Esophagus squamous epithelium (tissue), 5 donors: ENCODE measurements at places on chromosomes 7 and 10.

DNA sequence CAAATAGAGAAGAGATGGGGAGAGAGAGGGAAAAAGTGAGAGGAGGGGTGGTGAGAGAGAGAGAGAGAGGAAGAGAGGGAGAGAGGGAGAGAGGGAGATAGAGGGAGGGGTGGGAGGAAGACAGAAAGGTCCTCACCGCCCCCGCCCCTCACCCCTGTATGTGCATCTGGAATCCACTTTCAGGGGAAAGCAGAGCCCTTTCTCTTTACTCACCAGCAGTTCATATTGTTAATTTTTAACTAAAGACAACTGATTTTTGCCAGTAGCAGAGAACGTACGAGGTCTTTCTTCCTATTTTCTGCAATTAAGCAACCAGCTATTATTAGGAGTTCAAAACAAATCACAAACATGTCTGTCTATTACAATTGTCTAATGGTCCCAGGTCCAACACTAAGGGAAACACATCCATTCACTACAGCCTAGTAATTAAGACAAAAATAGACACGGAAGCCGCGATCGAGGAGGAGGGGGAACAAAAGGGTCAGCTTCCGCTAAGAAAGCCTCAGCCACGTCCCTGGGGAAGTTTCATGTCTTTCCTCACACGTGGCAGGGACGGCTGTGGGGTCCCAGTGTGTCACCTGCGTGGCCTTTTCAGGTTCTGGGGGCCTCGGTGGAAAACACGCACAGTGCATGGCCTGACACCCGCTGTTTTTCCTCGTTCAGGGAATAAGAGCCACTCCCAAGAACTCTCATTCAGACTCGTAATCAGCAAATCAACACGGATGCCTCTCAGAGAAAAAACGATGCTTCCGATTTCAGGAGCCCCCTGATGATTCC lies 572.0 kb downstream of the PTPRN2 start:
- DNase-seq, result no peak

DNA sequence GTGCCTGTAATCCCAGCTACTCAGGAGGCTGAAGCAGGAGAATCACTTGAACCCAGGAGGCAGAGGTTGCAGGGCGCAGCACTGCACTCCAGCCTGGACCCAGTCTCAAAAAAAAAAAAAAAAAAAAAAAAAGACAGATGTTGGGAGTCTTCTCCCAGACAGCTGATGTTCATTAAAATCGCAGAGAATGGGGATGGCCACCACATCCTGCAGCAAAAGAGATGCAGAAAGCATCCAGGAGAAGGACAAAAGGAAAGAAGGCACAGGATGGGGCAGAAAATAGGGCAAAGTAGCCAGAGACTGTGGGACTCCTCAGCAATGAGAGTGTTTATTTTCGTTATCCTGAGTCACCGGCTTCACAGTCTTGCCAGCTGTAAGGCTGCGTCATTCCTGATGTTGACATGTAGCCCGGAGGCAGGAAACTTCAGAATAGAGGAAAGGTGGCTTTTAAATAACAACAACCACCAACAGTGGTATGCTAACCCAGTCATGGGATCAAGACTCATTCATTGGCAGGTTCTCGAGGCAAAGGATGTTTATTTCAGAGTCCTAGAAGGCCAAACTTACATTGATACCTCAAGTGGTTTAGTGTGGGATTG lies 149.5 kb upstream of the SVIL start:
- DNase-seq, result no peak

DNA sequence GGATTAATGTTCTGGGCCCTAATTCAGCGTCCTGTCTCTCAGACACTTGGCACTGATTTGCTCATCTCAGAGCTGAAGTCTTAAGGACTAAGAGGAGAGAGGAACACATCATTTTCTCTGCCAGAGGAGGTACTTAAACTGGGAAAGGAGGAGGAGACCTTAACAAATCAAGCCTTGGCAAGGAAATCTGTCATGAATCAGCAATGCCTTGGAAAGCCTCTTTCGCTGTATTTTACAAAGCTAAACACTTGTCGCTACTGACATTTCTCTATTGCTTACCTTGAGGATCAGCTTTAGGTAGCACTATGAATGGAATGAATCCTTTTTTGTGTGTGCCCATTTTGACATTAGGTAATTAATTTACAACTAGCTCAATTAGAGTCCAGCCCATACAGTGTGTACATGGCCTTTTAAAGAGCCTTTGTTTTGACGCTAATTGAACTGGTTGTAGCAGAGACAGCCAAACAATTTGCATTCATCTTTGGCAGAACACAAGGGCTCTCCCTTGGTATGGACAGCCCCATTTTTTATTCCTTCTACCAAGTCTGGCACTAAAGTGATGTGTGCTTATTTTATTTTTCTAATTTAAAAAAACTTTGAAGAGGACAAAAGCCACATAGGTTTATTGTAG lies 37.4 kb downstream of the AUTS2 start:
- no peak for DNase-seq

- DNase-seq, result no peak
Observed at GRCh38 chr10:79136236-79137005, 67.7 kb downstream of the ZMIZ1 start.

DNA sequence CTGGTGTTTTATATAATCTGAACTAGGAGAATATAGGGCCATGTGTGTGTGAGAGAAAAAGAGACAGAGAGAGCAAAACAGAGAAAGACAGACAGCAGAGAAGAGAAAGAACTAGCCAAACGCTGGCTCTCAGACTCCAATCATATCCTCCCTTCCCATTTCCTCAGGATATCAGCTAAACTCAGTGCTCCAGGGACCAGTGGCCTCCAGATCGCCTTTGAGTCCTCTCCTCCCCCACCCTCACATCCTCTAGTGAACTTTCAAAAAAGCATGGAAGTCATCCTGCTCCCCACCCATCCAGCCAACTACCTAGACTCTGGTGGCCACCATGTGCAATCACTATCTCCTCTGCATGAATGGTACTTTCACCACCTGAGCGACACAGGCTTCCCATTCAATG lies 386.1 kb upstream of the NPVF start:
- no peak for DNase-seq

- DNase-seq, result no peak
Observed at GRCh38 chr7:129553899-129554461, 51.6 kb downstream of the SMKR1 start.
